ENCODE measurements at places on chromosomes 13 and 19. TPM values are rescaled to one million over a fixed set of nuclear protein-coding genes. Genes with fewer than 3 reads are reported as not detected.

Gene NKG7
- total RNA-seq: 7.2 TPM

Gene EDNRB
- total RNA-seq: 70.6 TPM

Gene COX6B1
- total RNA-seq: 303 TPM

Gene CADM4
- 24.4 TPM for total RNA-seq

Gene AMER2
- 0.35 TPM for total RNA-seq

Gene RNF113B
- not detected for total RNA-seq

Gene ZNF780A
- 26.0 TPM for total RNA-seq

Gene CLEC11A
- 61.6 TPM for total RNA-seq

Gene KIR2DL3
- total RNA-seq: not detected

Gene CRX
- not detected for total RNA-seq

Gene PNMA8C
- total RNA-seq: 0.53 TPM

Gene ZNF227
- total RNA-seq: 28.1 TPM

Gene KCNJ14
- total RNA-seq: 1.2 TPM

Gene METTL21C
- 0.82 TPM for total RNA-seq

Gene GPC5
- total RNA-seq: 3.6 TPM

Gene ZNF536
- total RNA-seq: 4.5 TPM

Gene ICAM4
- 3.0 TPM for total RNA-seq

Gene PCDH17
- 32.4 TPM for total RNA-seq

Gene CD209
- 4.8 TPM for total RNA-seq
